NB4 (cell line): ENCODE measurements at places on chromosomes 6 and 20.

GRCh38 chr20:37987602-37988290, 45.5 kb downstream of the TTI1 start:
- DNase-seq: no peak

DNA sequence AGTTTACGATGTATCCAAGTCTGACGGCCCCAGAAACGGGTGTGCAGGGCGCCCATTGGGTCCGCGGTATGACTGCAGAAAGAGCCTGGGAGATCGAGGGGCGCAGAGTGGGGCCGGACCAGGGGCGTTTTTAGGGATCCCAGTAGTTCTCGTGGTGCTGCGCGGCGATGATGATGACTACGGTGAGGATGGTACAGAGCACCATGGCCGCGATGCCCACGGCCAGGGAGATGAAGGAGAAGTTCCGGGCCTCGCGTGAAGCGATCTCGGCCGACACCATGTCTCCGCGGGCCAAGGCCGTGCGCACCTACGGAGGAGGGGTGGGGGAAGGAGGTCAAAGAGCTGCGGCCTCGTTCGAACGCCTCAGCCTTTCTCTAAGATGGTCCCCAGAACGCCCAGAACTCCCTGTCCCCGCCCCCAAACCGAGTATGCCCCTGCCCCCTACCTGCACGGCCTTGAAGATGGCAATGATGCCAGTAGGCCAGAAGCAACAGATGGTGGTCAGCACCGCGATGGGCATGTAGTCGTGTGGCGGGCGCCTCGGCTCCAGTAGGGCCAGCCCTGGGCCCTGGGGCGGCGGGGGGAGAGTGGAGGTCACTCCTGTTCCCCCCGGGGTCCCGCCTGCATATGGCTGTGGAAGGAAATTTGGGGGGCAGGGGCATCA, 2.5 kb downstream of the PRRT1 start:
- no peak for DNase-seq

DNA sequence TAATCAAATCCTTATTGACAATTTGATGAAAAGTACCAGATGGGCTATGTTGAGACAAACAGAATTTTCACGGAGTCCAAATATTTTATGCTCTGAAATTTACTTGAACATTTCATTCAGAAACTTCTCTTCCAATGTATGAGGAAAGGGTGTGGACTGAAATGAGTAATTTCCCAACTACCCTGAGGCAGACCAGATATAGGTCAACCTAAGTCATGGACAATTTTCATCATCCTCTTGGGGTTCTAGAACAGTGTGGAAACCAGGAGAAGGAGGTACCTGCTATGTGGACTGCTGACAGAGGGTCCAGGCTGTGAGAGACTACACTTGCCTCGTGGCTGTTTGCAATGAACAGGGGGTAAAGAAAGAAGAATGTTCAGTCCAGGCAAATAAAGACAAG, 323.0 kb downstream of the ESR1 start:
- no peak for DNase-seq

GRCh38 chr6:111995404-111995803, 58.5 kb upstream of the CCN6 start:
- DNase-seq: no peak

DNA sequence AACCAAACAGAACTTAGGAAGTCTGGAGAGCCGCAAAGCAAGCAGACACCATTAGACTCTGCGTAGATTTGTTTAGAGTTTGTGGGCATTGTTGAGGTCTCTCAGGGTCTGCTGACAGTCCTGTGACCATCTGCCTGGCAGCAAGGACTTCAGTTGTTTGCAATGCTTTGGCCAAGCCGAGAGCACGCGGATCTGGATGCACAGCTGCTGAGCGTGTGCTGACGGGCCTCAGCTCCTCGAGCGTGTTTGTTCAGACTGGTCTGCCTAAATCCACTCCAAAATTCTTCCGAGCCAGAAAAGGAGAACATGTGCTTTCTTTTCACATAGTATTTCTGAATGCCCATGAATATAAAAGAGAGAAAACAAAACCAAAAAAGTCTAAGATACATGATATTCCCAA, 159.0 kb downstream of the ZNF217 start:
- no peak for DNase-seq

- no peak for DNase-seq
Observed at GRCh38 chr6:107563694-107564588, 74.0 kb downstream of the SOBP start.

DNA sequence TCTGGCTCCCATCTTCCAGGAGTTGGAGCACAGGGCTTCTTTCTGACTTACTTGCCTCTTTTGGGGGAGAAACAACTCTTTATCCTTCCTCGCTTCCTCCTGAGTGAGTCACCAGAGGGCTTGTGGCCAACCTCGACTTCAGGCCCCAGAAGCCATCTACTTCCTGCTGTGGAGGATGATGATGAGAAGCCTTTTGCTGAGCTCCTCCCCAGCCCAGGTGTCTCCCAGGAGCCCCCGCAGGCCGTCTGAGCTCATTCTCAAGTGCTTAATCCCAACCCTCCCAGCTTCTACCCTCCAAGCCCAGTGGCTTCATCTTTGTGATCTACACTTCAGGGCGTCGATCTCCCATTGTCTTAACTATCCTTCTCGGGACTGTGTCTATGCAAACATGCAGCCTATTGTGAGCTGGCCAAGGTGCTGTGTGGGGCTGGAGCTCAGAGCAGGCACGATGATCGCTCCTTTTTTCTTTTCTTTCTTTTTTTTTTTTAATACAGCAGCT, 27.9 kb downstream of the SDCBP2 start:
- DNase-seq: peak; percentile 77

GRCh38 chr6:35620706-35621105, 68.0 kb downstream of the FKBP5 start:
- no peak for DNase-seq

DNA sequence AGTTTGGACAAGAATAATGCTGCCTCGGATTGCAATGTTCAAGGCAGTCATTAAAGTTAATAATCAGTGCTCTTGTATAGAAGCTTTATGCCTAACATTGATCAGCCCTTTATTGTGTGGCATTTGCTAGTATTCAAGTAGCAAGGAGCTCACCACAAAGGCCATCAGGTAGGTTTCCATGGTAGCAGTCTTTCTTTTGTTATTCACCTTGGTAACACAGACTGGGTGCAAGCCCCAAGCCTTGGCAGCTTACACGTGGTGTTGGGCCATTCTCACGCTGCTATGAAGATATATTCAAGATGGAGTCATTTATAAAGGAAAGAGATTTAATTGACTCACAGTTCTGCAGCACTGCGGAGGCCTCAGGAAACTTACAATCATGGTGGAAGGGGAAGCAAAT, 149.3 kb downstream of the ADAT2 start:
- no peak for DNase-seq

GRCh38 chr6:122631571-122632249, 21.5 kb downstream of the PKIB start:
- no peak for DNase-seq

DNA sequence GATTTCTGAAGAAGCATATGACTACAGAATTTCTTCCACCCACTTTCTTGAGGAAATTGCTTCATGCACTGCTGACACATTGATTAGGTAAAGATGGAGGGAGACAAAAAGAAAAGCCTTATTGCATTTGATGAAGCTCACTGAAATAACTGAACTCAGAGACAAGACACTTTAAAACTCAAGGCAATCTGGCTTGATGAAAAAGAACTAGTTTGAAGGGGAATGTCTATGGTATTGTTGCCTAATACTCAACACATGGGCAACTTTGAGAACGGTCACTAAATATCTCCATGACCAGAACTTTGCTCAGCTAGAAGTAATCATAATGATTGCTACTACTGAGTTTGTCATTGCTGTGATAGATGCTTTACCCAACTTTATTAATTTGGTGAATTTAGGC, 38.1 kb downstream of the HTR1B start:
- no peak for DNase-seq

DNA sequence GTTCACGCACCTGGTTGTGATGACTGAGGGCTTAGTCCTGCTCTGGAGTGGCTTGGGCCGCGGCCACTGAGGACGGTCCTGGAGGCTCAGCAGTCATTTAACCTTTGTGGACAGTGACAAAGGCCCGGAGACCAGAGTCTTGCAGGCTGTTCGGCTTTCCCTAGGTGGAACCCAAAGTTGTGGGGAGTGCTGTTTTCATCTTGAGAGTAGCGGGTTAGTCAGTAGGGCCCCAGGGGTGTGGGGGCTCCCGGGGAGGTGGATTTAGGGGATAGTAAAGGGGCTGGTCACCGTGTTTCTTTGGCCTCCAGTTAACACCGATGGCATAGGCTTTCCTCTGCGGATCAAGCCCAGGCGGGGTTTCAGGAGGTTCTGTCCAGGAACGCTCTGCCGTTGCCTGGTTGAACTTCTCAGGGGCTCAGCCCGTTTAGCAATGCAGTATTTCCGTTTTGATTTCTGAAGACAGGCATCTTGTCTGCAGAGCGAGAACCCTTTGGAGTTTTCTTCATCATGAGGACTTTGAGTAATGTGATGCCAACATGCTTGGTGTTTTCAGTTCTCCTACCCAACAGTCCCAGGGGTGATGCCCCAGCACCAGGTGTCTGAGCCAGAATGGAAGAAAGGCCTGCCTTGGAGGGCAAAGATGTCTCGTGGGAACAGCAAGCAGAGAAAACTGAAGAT, 31.8 kb downstream of the ZNF831 start:
- no peak for DNase-seq

DNA sequence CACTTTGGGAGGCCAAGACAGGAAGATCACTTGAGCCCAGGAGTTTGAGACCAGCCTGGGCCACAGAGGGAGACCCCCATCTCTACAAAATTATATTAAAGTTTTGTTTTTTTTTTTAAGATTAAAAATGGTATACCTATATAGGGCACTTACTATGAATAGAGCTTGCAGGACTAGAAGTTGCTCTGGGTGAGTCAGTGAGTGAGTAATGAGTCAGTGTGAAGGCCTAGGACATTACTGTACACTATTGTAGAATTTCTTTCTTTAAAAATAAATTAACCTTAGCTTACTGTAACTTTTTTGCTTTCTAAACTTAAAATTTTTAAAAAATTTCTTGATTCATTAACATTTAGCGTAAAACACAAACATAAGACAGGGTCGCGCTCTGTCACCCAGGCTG, 29.7 kb downstream of the STK35 start:
- DNase-seq: no peak

DNA sequence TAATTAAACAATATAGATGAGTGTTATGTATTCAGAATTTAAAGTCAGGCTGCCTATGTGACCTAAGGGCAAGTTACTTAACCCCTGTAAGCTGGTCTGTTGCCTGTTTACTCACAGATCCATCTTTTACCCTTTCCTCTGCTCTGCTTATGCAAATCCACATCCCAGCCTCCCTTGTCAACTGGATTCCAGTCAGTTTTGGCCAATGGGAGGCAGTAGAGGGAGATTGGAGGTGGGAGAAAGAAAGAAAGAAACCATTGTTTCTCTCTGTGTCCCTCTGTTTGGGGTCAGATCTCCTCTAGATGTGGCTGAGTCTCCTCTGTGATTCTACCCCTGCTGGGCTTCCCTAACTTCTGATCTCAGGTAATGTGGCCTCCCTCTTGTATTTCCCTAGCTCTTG, 266.8 kb upstream of the PLN start:
- DNase-seq: no peak

DNA sequence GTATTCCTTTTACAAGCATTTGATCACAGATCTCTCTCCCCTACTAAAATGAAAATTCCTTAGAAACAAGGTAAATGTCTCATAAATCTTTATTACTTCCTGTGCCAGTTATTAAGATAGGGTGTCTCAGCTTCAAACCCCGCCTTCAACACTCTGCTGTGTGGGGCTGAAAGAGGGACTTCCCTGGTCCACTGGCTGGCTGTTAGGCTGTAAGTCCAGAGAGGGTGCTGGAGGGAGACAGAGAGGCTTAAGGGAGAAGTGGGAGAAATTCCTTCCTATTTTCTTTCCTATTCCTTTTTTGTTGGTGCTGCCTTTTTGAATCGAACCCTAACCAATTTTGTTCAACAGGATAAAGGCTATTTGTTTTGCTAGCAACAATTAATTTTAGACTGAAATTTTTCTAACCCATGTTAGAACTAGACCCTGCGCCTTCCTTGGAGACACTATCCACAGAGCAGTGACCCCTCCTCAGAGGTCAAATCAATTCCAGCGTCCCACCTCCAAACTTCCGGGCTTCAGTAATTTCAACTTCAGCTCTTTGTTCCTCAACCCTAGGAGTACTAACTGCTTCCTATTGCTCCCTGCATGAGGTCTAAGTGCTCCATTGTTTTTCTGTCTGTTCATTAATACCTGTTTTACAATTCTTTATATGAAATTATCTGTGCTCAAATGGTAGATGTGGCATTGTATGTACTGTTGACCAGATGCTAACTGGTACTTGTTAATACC, 207.5 kb upstream of the OPRM1 start:
- no peak for DNase-seq

GRCh38 chr20:58131151-58131550, 97.3 kb downstream of the ANKRD60 start:
- DNase-seq: no peak

GRCh38 chr20:8657664-8658063, 411.2 kb upstream of the PLCB4 start:
- DNase-seq: peak; percentile 6

- no peak for DNase-seq
Observed at GRCh38 chr6:153309651-153310050, 178.6 kb upstream of the RGS17 start.

DNA sequence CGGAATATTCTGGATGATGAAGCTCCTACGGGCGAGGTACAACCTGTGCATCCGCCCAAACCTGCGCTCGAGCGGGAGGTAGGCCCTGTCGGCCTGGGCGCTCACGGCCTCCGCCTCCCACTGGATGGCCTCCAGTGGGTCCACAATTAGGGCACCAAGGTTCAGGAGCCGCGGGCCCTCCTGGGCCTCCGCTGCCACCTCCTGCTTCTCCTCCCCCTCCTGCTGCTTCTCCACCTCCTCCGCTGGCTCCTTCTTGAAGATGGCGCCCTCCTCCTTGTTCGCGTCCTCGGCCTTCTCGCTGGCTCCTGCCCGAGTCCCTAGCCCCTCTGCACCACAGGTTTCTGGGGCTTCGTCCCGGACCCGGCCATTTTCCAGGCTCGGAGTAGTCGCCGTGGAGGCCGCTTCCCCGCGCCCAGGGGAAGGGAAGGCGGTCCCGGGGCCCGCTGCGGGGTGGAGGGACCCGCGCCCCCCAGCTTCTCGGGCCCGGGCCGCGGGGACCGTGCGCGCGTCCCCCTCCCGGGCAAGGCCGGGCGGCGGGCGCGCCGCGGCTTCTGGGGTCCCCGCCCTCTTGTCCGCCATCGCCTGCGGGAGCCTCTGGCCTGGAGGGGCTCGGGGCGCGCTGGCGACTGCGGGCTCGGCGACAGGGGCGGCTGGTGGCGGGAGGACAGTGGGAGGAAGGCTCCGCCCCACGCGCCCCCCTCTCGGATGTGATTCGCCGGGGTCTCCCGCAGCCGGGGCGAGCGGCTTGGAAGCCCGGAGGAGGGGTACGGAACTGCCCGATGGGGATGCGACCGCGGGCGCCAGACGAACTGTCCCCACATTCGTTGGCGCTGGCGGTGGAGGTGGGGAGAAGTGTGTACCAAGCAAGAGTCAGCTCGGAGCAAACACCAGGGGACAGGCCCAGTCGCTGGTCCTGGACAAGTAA, 17.6 kb downstream of the PLAGL2 start:
- DNase-seq: no peak
